BE2C (cell line): ENCODE measurements at places on chromosomes 7 and 10.
A peak's percentile ranks its signal among the peaks of the same experiment; 100 is the strongest.

GRCh38 chr7:30844483-30844874, 67.2 kb upstream of the AQP1 start:
- DNase-seq, result no peak

- DNase-seq, result no peak
Observed at GRCh38 chr7:119630406-119630969, 642.5 kb upstream of the KCND2 start.

DNA sequence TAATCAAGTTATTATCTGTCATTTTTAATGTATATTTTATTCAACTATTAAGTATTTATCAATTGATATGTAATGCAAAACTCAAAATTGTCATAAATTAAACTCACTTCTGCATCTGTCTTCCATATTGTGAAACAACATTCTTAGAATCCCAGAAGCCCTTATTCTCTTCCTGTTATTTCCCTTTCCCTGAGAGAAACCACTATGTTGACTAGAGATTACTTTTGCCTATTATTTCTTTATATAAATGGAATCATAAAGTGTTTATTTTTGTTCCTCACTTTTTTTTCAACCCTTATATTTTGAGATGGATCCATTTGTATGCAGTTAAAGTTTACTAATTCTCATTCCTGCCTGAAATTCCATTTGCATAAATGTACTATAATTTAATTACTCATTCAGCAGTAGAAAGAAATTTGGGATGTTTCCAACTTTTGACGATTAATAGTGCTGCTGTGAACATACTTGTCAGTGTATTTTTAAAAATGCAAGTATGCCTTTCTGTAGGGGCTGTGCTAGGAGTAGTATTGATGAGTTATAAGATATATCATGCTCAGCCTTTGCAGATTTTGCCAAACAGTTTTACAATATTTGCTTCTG, 211.2 kb downstream of the SEMA3D start:
- no peak for DNase-seq

- DNase-seq, result no peak
Observed at GRCh38 chr7:127382301-127383085, 10.0 kb downstream of the ZNF800 start.

GRCh38 chr7:7212612-7213011, 30.3 kb downstream of the C1GALT1 start:
- no peak for DNase-seq

- peak; percentile 10 for DNase-seq
Observed at GRCh38 chr7:8035647-8036518, 67.3 kb downstream of the GLCCI1 start.

DNA sequence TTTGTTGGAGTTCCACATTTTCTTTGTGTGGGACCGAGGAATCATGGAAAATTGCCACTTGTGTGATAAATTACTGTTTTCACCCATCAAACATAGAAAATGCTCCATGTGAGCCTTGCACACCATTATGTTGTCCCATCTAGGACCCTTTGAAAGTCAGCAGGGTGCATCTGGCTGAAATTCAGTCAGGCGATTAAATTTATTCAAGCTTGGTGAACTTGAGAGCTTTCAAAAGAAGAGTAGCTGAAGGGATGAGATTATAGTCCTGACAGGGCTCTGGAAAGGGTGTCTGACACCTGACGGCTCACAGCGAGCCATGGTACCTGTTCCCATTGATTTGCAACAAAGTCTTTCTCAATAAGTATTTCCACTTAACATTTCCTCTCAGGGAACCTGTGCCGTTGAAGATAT, 399.7 kb upstream of the ETV1 start:
- DNase-seq, result peak; percentile 15

- DNase-seq, result no peak
Observed at GRCh38 chr10:132136689-132137088, 50.1 kb upstream of the DPYSL4 start.

GRCh38 chr10:84783909-84784308, 455.5 kb downstream of the CCSER2 start:
- no peak for DNase-seq

DNA sequence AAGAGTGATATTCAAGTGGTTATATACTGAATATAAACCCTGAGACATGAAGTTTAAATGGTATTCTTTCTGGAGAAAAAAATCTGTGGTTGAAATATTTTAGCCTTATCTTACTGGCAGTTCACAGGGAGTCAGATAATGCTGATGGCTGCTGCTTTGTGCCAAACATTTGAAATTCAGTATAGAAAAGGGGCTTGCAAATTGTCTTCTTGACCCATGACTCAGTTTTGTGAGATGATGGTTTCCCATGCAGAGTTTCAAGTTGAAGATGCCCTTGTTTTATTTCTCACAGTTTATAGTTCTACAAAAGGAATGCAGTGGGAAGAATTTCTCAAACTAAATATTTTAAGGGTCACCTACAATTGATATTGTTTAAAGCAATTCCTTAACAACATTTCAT, 251.1 kb upstream of the MEOX2 start:
- no peak for DNase-seq

DNA sequence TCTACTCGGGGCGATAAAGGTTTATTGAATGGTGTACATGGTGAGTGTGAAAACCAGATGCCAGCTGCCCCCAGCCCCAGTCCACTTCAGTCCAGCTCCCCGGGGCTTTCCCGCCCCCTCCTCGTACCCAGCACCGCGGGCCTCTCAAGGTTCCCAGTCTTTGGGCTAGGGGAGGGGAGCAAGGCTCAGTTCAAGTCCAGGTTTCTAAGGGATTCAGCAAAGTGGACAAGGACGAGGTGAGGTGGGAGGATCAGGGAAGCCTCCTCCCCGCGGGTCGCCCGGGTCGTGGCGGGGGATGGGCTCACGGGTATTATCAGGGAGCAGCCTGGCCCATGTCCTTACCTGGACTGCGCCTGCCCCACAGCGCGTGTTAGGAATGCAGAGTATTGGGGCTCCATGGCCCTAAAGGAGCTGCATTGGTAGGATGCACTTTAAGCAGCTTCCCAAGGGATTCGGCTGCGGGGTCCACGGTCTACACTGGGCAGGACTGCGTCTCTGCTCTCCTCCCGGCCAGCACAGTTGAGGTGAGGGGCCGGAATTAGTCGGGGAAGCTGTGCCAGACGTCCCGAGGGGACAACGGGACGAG, 541 bp upstream of the PFKFB3 start:
- DNase-seq, result no peak

- no peak for DNase-seq
Observed at GRCh38 chr10:21095073-21095472, 198.0 kb upstream of the NEBL start.

GRCh38 chr7:129191272-129191671, 2.8 kb downstream of the SMO start:
- DNase-seq, result no peak
